ENCODE measurements at places on chromosomes 7 and 10. TPM values are rescaled to one million over a fixed set of nuclear protein-coding genes. Genes with fewer than 3 reads are reported as not detected.
A peak's percentile ranks its signal among the peaks of the same experiment; 100 is the strongest.

- no peak for ATAC-seq
These were observed 138.5 kb upstream of the AOAH start for GRCh38 chr7:36862771-36863261.

DNA sequence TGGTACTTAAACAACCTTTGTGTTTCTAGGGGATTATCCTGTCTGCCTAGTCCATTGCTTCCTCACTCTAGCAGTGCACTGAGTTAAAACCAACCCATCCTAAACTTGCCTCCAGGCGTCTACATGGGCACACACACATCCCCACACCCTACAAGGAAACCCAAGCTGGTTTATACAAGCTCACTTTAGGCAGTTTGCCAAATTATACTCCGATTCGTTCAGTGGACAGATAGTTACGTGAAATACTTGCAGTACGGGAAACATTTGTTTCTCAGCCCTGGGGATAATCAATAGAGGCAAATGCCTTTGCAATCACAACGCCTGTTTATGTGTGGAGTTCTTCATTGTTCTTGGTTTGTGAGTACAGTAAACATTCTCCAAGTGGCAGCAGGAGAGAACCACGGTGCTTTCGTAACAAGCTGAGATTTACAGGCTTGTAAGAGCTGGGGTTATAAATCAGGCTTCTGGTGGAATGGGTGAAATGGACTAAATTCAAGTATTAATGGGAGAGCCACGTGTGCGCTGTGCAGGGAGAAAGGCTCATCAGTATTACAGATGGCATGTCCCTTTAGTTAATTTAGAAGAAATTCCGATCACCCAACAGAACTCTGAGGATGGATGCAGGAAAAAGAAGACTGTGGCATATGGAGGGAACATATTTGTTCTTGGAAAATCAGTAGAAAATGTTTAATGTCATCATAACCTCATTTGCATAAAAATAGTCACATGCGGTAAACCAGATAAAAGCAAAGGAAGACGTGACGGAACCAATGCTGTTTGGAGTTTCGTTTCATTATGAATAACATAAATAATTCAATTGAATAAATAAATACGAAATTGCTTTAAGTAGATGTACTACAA lies 217.1 kb downstream of the GALNT17 start:
- ATAC-seq: no peak

DNA sequence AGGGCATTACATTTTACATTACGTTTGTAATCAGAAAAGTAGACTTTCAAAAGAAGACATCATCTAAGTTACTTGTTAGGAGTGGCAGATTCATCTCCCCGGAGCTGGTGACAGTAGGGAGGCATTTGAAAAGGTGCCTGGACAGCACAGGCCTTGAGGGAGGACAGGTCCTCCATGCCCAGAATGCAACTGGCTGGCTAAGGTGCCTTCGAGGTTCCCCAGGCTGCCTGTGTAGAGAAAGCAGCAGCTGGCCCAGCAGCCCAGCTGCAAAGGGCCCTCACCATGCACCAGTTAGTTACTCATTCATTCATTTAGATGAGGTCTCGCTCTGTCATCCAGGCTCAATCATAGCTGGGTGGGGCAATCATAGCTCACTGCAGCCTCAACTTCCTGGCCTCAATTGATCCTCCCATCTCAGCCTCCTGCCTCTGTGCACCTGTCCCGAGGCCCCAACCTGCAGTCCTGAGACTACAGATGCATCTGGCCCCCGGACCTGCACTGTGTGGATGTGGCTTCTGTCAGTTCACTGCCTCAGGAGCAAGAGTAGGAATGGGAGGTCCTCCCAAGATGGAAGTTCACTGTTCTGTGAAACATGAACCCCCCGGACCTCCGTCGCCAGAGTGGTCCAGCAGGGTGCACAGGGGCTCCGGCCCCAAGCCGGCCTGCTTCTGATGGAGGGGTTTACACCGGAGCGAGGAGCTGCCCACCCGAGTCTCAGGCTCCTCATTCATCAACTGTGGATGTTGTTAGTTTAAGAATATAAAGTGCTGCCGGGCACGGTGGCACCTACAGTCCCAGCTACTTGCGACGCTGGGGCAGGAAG lies 36.6 kb downstream of the PRKAG2 start:
- no peak for ATAC-seq

DNA sequence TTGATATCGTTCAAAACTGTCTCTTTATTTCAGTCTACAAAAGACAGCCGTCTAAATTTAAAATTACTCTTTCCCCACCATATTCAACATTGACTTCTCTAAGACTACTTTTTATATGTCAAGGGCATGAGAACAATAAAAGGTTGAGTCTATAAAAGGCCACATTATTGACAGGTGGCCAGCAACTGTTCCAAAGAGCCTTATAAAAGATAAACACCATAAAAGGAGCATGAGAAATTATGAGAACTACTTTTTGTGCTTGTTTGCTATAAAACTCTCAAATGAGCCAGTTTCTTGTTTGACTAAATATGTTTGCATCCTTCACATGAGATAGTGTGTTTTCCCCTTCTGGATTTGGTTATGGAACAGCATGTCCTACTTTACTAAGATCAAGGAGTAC lies 189.2 kb downstream of the THSD7A start:
- ATAC-seq: no peak

DNA sequence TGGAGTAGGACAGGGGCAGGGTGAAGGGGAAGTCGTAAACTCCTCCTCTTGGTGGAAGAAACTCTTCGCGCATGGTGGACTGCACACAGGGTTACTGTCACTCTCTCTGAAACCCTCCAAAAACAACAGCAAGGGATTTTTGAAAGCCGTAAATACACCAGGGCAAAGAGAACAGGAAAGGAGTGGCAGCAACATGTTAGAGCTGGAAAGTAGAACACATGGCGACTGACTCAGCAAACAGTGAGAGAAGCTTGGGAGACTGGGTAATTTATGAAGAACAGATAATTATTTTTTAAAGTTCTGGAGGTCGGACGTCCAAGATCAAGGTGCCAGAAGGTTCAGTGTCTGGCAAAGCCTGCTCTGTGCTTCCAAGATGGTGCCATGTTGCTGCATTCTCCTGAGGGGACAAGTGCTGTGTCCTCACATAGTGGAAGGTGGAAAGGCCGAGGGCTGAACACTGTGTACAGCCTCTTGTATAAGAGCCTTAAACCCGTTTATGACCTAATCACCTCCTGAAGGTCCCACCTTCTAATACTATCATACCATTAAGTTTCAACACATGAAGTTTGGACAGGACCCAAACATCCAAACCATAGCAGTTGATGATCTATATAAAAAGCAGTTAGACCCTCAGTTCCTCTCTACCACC lies 22.5 kb upstream of the C10orf53 start:
- peak; percentile 56 for ATAC-seq

DNA sequence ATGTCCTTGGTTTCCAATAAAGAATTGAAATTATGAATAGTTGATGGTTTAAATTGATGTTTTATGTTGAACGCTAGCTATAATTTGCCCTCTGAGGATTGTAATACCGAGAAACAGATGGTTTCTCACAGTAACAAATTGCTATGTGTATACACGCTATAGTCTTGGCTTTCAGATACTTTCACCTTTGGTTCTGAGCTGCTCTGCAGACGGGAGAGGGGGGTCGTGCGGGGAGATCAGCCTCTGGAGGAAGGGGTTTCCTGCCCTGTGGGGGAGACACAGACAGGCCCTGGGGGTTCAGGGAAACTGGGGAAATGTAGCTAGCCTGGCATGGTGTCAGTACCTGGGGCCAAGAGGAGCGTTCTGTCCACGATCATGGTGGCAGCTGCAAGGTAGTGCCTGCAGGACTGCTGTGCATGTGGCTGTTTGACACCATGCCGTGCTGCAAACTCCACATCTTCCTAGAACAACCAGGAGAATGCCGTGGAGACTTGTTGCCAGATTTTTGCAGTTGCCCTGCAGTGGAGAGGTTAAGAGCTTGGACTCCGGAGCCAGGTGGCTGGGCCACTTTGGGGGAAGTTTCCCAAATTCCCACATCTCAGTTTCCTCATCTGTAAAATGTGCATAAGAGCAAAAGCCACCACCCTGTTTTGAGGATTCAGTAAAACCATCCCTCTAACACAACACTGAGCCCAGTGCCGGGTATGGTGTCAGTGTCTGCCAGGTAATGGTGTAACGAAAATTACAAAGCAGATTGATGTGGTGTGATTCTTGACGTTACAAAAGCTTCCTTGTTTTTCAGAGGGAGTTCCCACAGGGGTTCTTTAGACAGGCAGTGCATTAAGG lies 167.9 kb downstream of the CUX1 start:
- no peak for ATAC-seq

DNA sequence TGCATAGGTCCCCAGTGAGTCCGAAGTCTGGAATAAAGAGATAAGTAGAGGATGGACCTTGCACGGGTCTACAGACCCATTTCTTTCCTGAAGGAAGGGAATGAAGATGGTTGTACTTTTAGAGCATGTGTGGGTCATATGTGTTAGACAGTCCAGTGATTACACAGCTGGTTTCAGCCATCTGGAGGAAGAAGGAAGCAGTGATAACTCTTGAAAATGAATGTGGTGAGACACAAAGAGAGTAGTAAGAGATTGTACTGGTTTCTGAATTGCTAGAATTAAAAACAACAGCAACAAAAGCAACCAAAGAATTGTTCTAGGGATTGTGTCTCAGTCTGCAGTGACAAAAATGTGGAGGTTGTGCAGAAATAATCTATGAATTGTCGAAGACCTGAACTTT lies 258.9 kb downstream of the SUGCT start:
- ATAC-seq: no peak

DNA sequence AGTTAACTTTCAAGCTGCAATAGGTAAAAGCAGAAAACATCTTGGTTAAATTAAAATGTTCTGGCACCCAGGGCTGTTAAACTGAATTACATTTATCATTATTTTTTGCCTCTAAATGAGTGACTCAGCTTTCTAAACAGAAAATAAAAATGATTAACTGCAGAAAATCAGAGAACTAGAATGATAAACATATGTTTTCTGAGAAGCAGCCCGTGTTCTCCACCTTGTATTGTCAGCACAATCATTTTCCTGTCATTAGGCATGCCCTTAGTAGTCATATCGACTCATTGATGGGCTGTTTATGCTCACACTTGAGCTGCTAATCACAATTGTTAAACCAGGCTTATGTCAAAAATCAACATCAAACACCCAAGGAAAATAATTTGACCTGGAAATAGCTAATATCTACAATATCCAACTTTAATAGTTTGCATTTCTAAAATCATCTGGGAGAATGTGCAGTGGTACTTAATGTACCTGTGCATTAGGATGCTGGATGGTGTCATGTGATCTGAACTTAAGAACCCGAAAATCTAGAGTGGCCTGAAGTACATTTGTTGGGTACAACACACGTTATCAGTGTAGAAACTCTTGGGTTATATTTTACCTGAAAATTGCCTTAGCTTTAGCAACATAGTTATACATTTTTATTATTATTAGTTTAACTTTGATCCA lies 2.3 kb downstream of the MDFIC start:
- ATAC-seq: no peak

GRCh38 chr10:77715088-77715487 lies 77.5 kb upstream of the KCNMA1 start:
- ATAC-seq: no peak

DNA sequence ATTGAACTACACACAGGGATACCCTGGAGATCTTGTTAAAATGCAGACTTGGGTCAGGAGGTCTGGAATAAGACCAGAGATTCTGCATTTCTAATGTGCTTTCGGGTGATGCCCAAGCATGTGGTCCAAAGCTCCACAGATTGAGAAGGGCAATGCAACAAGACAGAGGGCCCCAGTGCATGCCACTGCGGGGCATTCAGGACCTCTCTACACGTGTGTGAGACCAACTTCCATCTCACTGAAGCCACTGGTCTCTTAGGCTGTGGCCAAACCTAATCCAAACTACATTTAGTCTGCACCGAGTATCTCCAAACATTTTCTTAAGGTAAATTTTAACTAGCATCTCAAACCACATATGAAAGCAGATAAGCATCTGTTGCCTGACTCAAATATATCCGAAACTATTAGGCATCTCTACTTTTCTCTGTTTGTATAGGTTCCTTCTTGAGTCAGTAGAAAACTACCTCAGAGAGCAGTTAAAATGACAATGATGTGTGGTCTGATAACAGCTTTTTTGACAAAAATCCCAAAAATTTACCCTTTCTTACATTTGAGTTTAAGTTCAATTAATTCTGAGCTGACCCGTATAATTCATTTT lies 107.5 kb downstream of the ELMO1 start:
- no peak for ATAC-seq

- ATAC-seq: no peak
These were observed 400.1 kb downstream of the SORCS1 start for GRCh38 chr10:106764360-106764759.

DNA sequence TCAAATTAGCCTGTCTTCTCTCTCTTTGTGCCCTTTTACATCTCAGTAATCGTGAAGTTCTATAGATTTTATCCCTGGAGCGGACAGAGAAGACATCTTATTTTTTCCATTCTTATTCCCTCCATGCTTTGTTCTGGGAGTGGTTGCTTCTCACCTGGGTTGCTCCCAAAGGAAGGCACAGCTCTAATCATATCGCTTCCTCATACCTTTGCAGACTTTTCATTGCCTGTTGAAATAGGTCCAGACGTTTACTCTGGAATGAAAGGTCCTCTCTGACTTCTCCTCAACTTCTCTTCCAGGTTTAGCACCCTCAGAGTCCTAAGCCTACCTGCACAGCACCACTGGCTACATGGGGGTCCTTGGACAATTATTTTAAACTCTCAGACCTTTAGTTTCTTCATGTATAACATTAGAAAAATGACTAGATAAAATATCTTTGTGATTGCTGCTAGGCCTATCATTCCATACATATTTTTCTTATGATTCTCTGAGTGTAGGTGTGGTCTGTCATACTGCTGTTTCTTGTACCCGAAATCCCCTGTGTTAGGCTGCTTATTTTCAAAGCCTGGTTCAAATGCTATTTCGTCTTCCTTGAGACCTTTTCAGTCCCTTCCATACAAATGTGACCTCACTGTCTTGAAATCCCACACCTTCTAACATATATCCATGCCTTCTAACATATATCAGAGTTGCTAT lies 418.1 kb downstream of the GFRA1 start:
- ATAC-seq: no peak

BAMBI gene
- 6.5 TPM for total RNA-seq

OPALIN gene
- not detected for total RNA-seq

VPS50 gene
- total RNA-seq: 16.5 TPM

SLC13A1 gene
- not detected for total RNA-seq

FAM25C gene
- not detected for total RNA-seq

TRIM50 gene
- not detected for total RNA-seq
